ENCODE measurements at places on chromosomes 4 and X. TPM values are rescaled to one million over a fixed set of nuclear protein-coding genes. Genes with fewer than 3 reads are reported as not detected.

Gene RHOXF2B
- not detected for total RNA-seq

Gene CLNK
- total RNA-seq = not detected

Gene RASGEF1B
- total RNA-seq = 8.1 TPM

Gene TLR3
- total RNA-seq = not detected

Gene DMP1
- total RNA-seq = not detected

Gene PHOX2B
- not detected for total RNA-seq

Gene ARR3
- total RNA-seq = not detected

Gene ATP1B4
- total RNA-seq = not detected

Gene ARL9
- total RNA-seq = 0.24 TPM

Gene PABPC1L2B
- not detected for total RNA-seq

Gene LRP2BP
- 1.2 TPM for total RNA-seq

Gene MEPE
- total RNA-seq = not detected

Gene MAGEB2
- total RNA-seq = not detected

Gene SPANXN3
- not detected for total RNA-seq

Gene ERCC6L
- total RNA-seq = 13.2 TPM

Gene IGSF1
- not detected for total RNA-seq

Gene TKTL1
- 0.54 TPM for total RNA-seq

Gene TMEM154
- 8.6 TPM for total RNA-seq

Gene NEUROG2
- not detected for total RNA-seq

Gene ETDA
- total RNA-seq = not detected

Gene RXFP1
- not detected for total RNA-seq

Gene MYOZ2
- total RNA-seq = not detected

Gene PPP2R2C
- not detected for total RNA-seq

Gene TCEAL6
- total RNA-seq = not detected

Gene LRIT3
- total RNA-seq = 0.26 TPM

Gene SPACA5
- total RNA-seq = not detected

Gene NPNT
- not detected for total RNA-seq

Gene CDKL2
- 2.4 TPM for total RNA-seq

Gene DCAF12L1
- total RNA-seq = not detected

Gene HTN1
- total RNA-seq = not detected

Gene SSX2
- total RNA-seq = not detected

All from activated T-helper 17 cell treated with anti-CD3 and anti-CD28 coated beads, Interleukin-2, amount 50 U/mL, for 72 hours (primary cell).